ENCODE measurements at places on chromosomes 3 and 15. TPM values are rescaled to one million over a fixed set of nuclear protein-coding genes. Genes with fewer than 3 reads are reported as not detected.

GRCh38 chr3:184759666-184760200 is 47.9 kb upstream of the MAGEF1 start:
- H3K4me3 ChIP-seq, result no peak overlapping the region
- H3K36me3 ChIP-seq, result no peaks in the 10 kb centered on the region
- H3K27me3 ChIP-seq, result no peaks in the 10 kb centered on the region
- peaks cover 48% of the 10 kb centered on the region for H3K4me1 ChIP-seq

The EPHA6 gene
- total RNA-seq, result not detected

DNA sequence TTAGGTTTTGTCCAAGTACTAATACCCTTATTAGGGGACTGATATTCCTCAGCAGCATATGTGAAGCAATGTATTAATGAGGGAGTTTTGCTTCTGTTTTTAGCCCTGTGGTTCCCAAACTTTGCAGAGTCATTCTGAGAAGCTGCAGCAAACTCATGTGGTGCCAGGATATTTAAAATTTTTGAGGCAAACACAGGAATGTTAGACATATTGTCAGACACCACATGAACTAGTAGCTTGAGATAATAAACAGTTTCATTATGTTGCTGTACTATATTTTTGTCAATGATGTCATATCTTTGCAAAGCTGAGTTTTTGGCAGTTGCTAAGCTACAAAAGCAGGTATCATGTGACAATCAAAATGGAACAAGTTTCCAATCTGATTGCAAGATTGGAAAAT is 36.6 kb downstream of the ATP6V1A start:
- DNase-seq, result no peak
- H3K4me3 ChIP-seq, result no peak overlapping the region
- no peaks in the 10 kb centered on the region for H3K27me3 ChIP-seq
- H3K4me1 ChIP-seq, result peaks cover 7% of the 10 kb centered on the region
- H3K27ac ChIP-seq, result peak overlapping the region; percentile 43

- no peaks in the 10 kb centered on the region for H3K36me3 ChIP-seq
- no peak overlapping the region for H3K4me3 ChIP-seq
- H3K27me3 ChIP-seq, result no peaks in the 10 kb centered on the region
- H3K4me1 ChIP-seq, result no peaks in the 10 kb centered on the region
- no peak for DNase-seq
Observed at GRCh38 chr3:171115667-171116066, 89.1 kb upstream of the SLC2A2 start.

The COLQ gene
- total RNA-seq, result 3.8 TPM

- DNase-seq, result no peak
- no peaks in the 10 kb centered on the region for H3K36me3 ChIP-seq
- no peak overlapping the region for H3K4me3 ChIP-seq
- peaks cover 12% of the 10 kb centered on the region for H3K4me1 ChIP-seq
- H3K27me3 ChIP-seq, result no peaks in the 10 kb centered on the region
Observed at GRCh38 chr15:25883463-25884259, 20.5 kb upstream of the ATP10A start.

DNA sequence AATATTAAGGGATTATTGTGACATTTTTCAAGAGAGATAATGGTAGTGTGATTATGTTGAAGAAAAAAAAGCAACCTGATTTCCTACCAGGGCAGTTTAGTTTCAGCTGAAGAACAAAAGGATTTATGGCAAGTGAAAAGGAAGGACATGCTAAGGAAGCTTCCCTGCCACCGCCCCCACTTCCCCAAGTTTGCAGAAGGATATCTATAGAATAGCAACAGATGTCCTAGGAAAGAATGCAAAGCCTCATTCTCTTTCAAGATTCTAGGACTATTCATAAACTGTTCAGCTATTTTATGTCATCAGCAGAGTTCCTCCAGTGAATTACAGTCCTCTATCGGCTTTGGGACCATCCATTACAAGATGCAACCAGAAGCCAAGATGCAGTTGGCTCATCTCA is 160.8 kb downstream of the SATB1 start:
- no peak for DNase-seq
- no peaks in the 10 kb centered on the region for H3K36me3 ChIP-seq
- no peak overlapping the region for H3K4me3 ChIP-seq
- H3K27ac ChIP-seq, result no peak overlapping the region
- no peaks in the 10 kb centered on the region for H3K27me3 ChIP-seq

DNA sequence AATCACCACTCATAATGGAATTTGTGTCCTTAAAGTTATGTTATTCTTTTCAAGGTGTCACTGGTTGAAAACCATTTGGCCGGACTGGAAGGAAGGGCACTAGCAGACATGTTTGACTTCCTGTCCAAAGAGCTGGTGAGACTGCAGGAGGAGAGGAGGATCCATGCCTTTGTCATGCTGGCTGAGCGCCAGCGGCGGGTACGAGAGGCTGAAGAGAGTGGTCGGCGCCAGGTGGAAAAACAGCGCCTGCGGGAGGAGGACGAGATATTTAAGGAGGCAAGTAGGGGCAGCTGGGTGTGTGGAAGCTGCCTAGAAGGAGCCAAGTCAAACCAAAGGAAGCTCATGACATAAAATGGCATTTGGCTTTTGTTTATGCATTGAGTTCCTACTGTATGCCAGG is 38.0 kb upstream of the NR1I2 start:
- no peaks in the 10 kb centered on the region for H3K36me3 ChIP-seq
- H3K27ac ChIP-seq, result no peak overlapping the region
- no peak for DNase-seq
- H3K27me3 ChIP-seq, result no peaks in the 10 kb centered on the region
- no peaks in the 10 kb centered on the region for H3K4me1 ChIP-seq
- no peak overlapping the region for H3K4me3 ChIP-seq

The STAB1 gene
- total RNA-seq, result 5.3 TPM

GRCh38 chr3:126102530-126102951 is 18.6 kb upstream of the SLC41A3 start:
- peak overlapping the region; percentile 31 for H3K27ac ChIP-seq
- DNase-seq, result no peak
- H3K27me3 ChIP-seq, result no peaks in the 10 kb centered on the region
- no peaks in the 10 kb centered on the region for H3K36me3 ChIP-seq
- H3K4me1 ChIP-seq, result peaks cover 12% of the 10 kb centered on the region

- no peaks in the 10 kb centered on the region for H3K27me3 ChIP-seq
- peaks cover 37% of the 10 kb centered on the region for H3K4me1 ChIP-seq
- no peaks in the 10 kb centered on the region for H3K36me3 ChIP-seq
- H3K4me3 ChIP-seq, result no peak overlapping the region
- H3K27ac ChIP-seq, result peak overlapping the region; percentile 42
Observed at GRCh38 chr3:188979248-188979647, 192.5 kb upstream of the TPRG1 start.

The FSD2 gene
- 0.40 TPM for total RNA-seq

DNA sequence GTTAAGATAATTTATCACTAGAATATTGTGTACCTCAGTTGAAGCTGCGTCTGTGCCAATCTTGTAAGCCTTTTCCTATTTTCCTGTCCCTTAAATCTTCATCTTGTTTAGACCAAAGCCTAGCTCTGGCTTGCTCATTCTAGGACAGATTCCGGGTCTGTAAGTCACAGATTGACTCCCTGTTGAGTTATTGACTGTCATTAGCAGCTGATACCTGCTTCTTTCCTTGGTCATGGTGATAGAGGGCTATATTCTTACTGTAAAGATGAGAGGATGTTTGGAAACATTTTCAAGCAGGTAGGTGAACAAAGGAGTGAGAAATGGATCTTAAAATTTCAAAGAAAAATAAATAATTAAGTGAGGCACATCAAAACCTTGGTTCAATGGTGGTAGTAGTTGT is 200.2 kb downstream of the KCNH8 start:
- H3K36me3 ChIP-seq, result no peaks in the 10 kb centered on the region
- no peak overlapping the region for H3K4me3 ChIP-seq
- no peaks in the 10 kb centered on the region for H3K27me3 ChIP-seq
- no peak overlapping the region for H3K27ac ChIP-seq
- no peaks in the 10 kb centered on the region for H3K4me1 ChIP-seq

- no peak overlapping the region for H3K27ac ChIP-seq
- DNase-seq, result no peak
- H3K36me3 ChIP-seq, result no peaks in the 10 kb centered on the region
- no peak overlapping the region for H3K4me3 ChIP-seq
Observed at GRCh38 chr3:102718651-102719050, 283.8 kb downstream of the ZPLD1 start.

DNA sequence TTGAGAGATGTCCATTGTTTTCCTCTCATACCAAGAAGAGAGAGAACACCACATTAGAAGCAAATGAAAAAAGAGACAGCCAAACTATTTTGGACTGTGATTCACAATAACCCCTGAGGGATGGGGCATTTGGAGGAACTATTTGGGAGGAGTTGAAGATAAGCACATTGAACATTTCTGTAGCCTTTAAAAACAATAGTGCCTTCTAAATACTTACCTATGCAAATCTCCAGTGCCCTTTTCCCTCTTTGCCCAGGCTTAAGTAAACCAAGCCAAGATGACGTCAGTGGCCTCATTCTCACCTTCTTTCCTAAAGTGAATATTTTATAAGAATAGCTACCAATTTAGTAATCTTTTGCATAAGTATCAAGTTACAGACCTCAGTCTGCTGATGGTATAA is 89.7 kb upstream of the COL8A1 start:
- peaks cover 44% of the 10 kb centered on the region for H3K4me1 ChIP-seq
- H3K27ac ChIP-seq, result no peak overlapping the region
- H3K4me3 ChIP-seq, result no peak overlapping the region
- no peak for DNase-seq
- no peaks in the 10 kb centered on the region for H3K36me3 ChIP-seq

- H3K27ac ChIP-seq, result no peak overlapping the region
- H3K4me1 ChIP-seq, result peaks cover 4% of the 10 kb centered on the region
- H3K36me3 ChIP-seq, result no peaks in the 10 kb centered on the region
- no peaks in the 10 kb centered on the region for H3K27me3 ChIP-seq
Observed at GRCh38 chr3:177438596-177439220, 241.4 kb upstream of the TBL1XR1 start.

- H3K27me3 ChIP-seq, result no peaks in the 10 kb centered on the region
- H3K36me3 ChIP-seq, result peaks cover 42% of the 10 kb centered on the region
- DNase-seq, result no peak
- no peak overlapping the region for H3K4me3 ChIP-seq
- H3K4me1 ChIP-seq, result no peaks in the 10 kb centered on the region
Observed at GRCh38 chr15:73270366-73271097, 98.2 kb downstream of the HCN4 start.

DNA sequence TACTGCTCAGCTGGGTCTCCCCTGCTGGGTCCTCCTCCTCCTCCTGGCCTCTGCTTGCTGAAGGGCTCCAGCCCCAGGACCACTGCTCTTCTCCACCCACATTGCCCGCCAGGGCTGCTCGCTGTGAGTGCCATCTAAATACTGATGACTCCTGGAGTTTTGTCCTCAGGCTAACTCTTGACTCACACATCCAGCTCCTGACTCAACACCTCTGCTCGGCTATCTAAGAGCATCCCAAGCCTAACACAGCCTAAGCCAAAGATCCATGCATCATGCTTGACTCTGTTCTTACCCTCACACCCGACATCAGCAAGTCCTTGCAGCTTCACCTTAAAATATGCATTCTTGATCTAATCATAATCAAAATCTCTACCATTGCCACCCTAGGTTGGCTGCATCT is 260.2 kb downstream of the KLF13 start:
- H3K27ac ChIP-seq, result no peak overlapping the region
- no peak overlapping the region for H3K4me3 ChIP-seq
- H3K27me3 ChIP-seq, result no peaks in the 10 kb centered on the region
- H3K4me1 ChIP-seq, result no peaks in the 10 kb centered on the region
- no peak for DNase-seq

DNA sequence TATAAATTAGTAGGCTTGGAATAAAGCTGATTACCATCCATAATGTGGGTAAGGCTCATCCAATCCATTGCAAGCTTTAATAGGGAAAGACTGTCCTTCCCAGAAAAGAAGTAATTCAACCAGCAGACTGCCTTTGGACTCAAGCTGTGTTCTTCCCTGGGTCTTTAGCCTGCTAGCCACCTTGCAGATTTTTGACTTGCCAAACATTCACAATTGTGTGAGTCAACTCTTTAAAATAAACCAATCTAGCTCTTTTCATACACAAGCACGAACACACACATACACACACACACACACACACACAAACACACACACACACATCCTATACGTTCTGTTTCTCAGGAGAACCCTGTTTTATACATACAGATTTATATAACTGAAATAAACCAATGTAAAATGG is 248.1 kb downstream of the NAALADL2 start:
- DNase-seq, result no peak
- H3K4me1 ChIP-seq, result no peaks in the 10 kb centered on the region
- no peaks in the 10 kb centered on the region for H3K36me3 ChIP-seq
- no peak overlapping the region for H3K27ac ChIP-seq
- H3K27me3 ChIP-seq, result no peaks in the 10 kb centered on the region

DNA sequence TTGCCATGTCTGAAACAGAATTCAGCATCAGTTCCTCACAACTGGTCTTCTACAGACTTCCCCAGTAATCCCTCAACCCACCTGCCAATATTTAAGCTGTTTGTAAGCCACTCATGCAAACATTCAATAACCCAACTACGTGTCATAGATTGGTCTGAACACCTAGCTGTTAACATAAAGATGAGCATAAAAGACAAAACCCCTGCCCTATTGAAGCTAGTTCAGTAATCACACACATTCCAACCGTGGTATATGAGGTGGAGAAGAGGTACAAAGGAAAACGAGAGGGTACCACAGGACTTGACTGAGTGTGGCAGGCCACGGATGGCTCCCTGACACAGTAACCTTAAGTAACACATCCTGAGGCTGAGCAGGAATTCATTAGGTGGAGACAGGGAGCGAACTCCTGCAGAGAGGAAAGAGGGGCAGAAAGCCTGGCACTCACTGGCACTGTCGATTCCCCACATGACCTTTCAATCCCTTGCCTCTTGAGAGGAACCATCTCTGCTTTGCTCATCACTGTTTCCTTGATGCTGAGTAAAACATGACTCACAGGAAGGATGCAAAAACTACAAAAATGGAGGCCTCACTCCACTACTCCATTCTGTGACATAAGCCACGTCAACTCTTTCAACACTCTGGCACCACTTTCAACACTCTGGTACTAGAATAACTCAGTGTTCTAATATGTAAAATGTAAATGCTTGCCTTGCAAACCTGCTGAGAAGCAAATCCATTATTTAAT is 31.3 kb downstream of the RPN1 start:
- no peak for DNase-seq
- no peak overlapping the region for H3K27ac ChIP-seq
- no peaks in the 10 kb centered on the region for H3K27me3 ChIP-seq
- peaks cover 46% of the 10 kb centered on the region for H3K36me3 ChIP-seq
- no peak overlapping the region for H3K4me3 ChIP-seq

DNA sequence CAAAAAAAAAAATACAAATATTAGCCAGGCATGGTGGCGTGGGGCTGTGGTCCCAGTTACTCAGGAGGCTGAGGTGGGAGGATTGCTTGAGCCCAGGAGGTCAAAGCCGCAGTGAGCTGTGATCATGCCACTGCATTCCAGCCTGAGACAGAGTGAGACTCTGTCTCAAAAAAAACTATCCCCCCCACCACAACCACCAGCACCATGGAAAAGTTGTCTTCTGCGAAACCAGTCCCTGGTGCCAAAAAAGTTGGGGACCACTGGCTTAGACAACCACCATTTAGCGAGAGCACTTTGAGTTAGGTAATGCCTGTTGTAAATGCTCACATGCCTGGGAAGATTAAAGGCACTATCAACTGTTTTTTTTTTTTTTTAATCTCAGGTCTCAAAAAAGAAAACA is 15.4 kb downstream of the ARHGAP31 start:
- H3K27ac ChIP-seq, result no peak overlapping the region
- peaks cover 6% of the 10 kb centered on the region for H3K36me3 ChIP-seq
- H3K27me3 ChIP-seq, result no peaks in the 10 kb centered on the region
- H3K4me1 ChIP-seq, result peaks cover 28% of the 10 kb centered on the region

All from suprapubic skin (tissue), 4 donors.